ENCODE measurements at places on chromosomes 3 and 15. TPM values are rescaled to one million over a fixed set of nuclear protein-coding genes. Genes with fewer than 3 reads are reported as not detected.

Gene ZBTB47
- total RNA-seq = 17.6 TPM

Gene STAC
- 3.5 TPM for total RNA-seq

Gene FANCD2OS
- total RNA-seq = not detected

Gene KCNH8
- not detected for total RNA-seq

Gene POTEB3
- total RNA-seq = not detected

GRCh38 chr3:50162034-50162883 lies 7.1 kb downstream of the SEMA3F start:
- no peak for DNase-seq

DNA sequence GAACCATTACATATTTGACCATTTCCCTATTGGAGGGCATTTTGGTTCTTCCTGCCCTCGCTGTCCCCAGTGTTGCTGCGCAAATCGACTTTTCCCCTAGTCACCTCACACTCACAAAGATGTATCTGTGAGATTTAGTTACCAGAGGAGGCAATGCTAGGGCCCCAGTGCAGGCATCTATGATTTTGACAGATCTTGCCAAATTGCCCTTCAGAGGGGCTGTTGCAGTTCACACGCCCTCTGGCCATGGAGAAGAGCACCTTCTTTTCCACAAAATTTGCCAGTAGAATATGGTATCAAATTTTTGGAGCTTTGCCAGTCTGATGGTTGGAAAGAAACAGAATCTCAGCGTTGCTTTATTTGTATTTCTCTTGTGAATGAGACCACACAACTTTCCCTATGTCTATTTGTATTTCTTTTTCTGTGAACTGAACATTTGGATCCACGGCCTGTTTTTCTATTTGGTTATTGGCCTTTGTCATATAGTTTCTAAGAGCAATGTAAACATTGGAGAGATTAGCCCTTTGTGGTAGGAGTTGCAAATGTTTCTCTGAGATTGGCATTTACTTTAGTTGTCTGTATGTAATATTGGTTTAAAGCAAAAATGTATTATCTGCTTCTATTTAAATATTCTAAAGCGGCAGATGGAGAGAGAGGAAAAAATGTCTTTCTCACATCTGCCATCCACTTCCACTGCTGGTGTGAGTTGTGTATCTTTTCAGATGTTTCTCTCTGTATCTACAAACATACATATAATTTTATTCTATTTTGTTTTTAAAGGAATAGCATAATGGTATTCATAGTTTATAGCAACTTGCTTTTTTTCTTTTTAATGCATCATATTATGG lies 66.1 kb downstream of the DNASE1L3 start:
- DNase-seq = no peak

DNA sequence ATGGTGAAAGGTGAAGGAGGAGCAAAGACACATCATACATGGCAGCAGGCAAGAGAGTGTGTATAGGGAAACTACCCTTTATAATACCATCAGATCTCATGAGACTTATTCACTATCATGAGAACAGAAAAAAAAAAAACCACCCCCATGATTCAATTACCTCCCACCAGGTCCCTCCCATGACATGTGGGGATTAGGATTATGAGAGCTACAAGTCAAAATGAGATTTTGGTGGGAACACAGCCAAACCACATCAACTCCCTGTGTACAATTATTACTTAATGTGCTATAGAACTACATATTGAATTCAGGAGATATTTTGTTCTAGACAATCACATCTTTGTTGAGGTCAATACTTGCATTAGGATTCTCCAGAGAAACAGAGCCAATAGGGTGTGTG lies 313.4 kb downstream of the CNTN6 start:
- no peak for DNase-seq

DNA sequence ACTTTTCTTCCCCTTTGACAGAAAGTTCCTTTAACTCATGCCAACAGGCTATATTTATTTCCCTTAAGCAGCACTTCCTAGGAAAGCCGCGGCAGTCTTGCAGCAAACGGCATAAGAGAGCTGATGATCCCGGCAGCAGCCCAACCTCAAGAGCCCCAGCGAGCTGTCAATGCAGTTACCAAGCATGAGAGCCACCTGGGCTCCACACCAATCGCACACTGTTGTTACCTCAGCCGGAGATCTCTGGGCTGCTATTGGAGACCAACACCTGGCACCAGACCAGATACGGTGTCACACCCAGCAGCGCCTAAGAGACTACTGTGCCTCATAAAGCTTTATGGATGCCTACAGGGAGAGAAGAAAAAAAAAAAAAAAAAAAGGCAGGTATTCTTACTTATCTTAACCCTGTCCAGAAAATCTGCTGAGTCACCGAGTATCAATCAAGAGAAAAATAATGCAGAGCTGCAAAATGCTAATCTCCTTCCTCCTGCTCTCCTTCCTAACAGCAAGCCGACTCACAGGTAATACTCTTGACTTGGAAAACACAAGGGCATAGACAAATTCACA lies 11.7 kb downstream of the ABCC5 start:
- peak; percentile 26 for DNase-seq

DNA sequence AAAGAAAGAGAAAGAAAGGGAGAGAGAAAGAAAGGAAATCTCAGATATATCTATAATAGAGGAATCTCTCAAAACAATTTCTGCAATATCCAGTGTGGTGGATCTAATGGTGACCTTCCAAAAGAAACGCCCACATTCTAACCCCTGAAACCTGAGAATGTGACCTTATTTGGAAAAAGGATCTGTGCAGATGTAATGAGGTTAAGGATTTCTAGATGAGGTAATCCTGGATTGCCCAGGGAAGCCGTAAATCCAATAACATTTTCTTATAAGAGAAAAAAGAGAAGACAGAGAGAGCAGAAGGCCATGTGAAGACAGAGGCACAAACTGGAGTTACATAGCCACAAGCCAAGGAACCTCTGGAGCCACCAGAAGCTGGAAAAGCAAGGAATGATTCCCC lies 307.6 kb downstream of the ZBTB20 start:
- no peak for DNase-seq

- no peak for DNase-seq
These were observed 210.5 kb downstream of the FGF12 start for GRCh38 chr3:192516820-192517219.

GRCh38 chr15:53511175-53511574 lies 248.3 kb downstream of the WDR72 start:
- no peak for DNase-seq

- DNase-seq = no peak
These were observed 16.5 kb downstream of the SEMA7A start for GRCh38 chr15:74417225-74417624.

DNA sequence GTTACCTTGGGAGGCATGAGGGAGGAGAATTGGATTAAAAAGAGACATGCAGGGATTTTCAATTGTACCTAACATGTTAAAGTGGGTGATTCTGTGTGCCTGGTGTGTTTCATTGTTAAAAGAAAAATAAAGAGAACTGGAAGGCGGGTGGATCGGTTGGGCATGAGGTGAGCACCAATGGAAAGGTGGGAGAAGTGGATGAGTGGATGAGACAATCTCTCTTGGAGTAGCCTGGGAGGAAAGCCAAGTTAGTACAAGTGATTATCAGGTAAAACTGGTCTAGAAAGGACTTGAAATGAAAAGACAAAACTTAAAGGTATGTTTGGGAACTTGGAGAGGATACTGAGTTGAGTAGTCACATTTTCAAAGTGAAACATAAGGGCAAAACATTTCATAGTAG lies 12.1 kb downstream of the VEPH1 start:
- no peak for DNase-seq

GRCh38 chr3:157275832-157276231 lies 115.9 kb upstream of the CCNL1 start:
- no peak for DNase-seq

DNA sequence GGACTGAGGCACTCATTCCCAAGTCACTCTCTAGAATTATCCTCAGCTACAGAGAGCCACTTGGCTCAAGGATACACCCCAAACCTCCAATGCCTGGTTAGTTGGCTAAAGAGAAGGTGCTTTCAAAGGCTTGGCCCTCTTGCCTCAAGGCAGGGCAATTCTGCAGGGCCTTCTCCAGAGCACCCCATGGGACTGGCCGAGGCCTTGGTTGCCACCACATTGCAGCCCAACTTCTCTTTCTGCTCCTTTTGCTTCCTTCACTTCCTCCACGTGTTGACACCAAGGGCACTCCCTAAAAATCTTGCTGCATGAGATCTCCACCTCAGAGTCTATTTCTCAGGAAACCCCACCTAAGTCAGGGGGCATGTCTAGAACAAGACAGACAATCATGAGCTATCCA lies 36.7 kb downstream of the MEGF11 start:
- no peak for DNase-seq

- DNase-seq = no peak
These were observed 551.9 kb upstream of the GOLIM4 start for GRCh38 chr3:168647582-168647981.

GRCh38 chr15:80491163-80491847 lies 87.1 kb downstream of the ARNT2 start:
- no peak for DNase-seq

DNA sequence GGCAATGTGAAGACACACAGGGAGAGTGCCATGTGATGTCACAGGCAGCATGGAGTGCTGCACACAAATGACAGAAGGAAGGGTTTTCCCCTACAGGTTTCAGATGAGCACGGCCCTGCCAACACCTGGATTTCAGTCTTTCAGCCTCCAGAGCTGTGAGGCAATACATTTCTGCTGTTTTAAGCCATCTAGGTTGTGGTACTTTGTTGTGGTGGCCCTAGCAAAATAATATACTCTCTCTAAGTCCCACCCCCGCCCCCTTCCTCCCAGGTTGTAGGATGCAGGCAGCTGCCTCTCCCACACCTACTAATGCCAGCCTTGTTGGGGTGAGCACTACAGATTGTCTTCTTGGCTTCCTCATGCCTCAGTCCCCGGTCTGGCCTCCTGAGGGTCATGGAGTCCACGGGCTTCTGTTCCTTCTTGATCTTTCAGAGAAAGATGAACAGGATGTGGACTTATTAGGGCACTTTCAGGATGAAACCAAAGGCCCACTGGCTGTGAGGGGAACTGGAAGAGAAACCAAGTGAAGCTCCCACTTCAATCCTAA lies 180.0 kb downstream of the CD47 start:
- no peak for DNase-seq
